Left ventricle myocardium inferior (tissue), 1 donor: ENCODE measurements at places on chromosomes 13 and 19. TPM values are rescaled to one million over a fixed set of nuclear protein-coding genes. Genes with fewer than 3 reads are reported as not detected.

DNA sequence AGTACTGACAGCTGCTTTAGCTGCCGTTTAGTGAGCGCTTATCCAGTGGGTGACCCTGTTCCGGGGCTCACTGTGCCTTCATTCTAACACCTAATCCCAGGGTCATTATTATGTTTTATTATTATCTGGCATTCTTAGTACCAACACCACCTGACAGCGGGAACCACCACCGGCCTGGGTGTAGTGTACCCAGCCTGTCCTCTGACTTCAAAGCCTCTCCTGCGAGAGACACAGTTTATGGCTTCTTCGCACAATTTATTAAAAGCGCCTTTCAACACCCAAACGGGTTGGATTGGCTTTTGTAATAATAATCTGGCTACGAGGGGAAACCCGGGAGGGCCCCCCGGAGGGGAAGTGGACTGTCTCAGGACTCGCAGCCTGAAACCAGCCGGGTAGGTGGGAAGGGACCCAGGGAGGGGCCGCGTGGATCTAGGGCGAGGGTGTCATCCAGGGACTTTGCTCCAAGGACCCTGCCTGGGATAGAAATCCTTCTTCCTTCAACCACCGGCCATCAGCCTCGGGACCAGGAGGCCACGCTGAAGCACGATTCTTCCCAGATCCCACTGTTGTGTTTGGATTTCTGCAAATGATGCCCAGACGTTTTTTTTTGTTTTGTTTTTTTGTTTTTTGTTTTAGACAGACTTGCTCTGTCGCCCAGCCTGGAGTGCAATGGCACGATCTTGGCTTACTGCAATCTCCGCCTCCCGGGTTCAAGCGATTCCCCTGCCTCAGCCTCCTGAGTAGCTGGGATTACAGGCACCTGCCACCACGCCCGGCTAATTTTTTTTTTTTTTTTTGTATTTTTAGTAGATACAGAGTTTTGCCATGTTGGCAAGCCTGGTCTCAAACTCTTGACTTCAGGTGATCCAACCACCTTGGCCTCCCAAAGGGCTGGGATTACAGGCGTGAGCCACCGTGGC is 1.6 kb upstream of the ZBTB7A start:
- no peaks in the 10 kb centered on the region for H3K36me3 ChIP-seq
- peak overlapping the region; percentile 96 for H3K4me3 ChIP-seq
- DNase-seq = no peak
- H3K4me1 ChIP-seq = peaks cover 36% of the 10 kb centered on the region
- H3K27ac ChIP-seq = peak overlapping the region; percentile 99

DNA sequence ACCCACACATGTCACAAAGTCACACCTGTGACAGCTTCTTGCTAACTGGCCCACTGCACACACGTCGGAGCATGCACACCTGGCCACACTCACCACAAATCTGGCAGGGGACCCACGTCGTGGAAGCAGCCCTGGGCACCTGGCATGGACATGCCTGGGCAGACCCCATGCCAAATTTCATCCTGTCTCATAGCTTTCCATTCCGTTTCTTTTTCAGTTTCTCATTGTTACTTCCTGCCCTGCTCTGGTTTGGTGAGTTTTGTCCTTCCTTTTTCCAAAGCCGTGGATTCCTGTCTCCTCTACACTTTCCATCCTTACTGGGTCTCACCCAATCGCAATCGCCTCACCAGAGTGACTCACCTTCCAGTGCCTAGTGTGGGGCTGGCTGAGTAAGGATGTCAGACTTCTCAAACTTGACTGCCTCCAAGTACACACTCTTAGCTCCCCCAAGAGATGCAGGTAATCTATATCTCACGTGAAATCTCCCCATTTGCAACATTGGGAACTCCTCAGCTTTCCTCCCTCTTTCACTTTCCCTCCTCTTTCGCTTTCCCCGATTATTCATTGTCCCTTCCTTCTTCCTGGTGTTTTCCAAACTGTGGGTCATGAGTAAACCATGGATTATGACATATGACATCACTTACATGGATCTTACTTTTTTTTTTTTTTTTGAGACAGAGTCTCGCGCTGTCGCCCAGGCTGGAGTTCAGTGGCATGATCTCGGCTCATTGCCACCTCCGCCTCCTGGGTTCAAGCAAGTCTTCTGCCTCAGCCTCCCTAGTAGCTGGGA is 1.6 kb upstream of the BBC3 start:
- no peak for DNase-seq
- no peaks in the 10 kb centered on the region for H3K36me3 ChIP-seq
- H3K4me3 ChIP-seq = peak overlapping the region; percentile 99
- peak overlapping the region; percentile 100 for H3K27ac ChIP-seq
- H3K4me1 ChIP-seq = peaks cover 46% of the 10 kb centered on the region

GRCh38 chr13:44576351-44577235 is 463 bp upstream of the TSC22D1 start:
- H3K27ac ChIP-seq = peak overlapping the region; percentile 98
- H3K27me3 ChIP-seq = no peaks in the 10 kb centered on the region
- no peaks in the 10 kb centered on the region for H3K36me3 ChIP-seq

The SRRM5 gene
- total RNA-seq = 0.30 TPM

The PRR20D gene
- total RNA-seq = not detected

DNA sequence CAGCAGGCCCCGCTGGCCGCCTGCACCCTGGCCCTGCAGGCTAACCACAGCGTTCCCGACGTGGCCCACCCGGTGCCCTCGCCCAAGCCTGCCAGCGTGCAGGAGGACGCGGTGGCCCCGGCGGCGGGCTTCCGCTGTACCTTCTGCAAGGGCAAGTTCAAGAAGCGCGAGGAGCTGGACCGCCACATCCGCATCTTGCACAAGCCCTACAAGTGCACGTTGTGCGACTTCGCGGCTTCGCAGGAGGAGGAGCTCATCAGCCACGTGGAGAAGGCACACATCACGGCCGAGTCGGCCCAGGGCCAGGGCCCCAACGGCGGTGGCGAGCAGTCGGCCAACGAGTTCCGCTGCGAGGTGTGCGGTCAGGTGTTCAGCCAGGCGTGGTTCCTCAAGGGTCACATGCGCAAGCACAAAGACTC is 72.1 kb downstream of the ZNF536 start:
- no peaks in the 10 kb centered on the region for H3K36me3 ChIP-seq
- H3K27me3 ChIP-seq = peaks cover 57% of the 10 kb centered on the region
- H3K4me1 ChIP-seq = no peaks in the 10 kb centered on the region
- H3K4me3 ChIP-seq = no peak overlapping the region
- H3K27ac ChIP-seq = no peak overlapping the region
- no peak for DNase-seq

GRCh38 chr13:86464193-86464592 is 665.0 kb upstream of the SLITRK6 start:
- H3K4me1 ChIP-seq = no peaks in the 10 kb centered on the region
- no peak overlapping the region for H3K4me3 ChIP-seq
- no peaks in the 10 kb centered on the region for H3K27me3 ChIP-seq
- no peak overlapping the region for H3K27ac ChIP-seq
- no peak for DNase-seq
- H3K36me3 ChIP-seq = no peaks in the 10 kb centered on the region

The ERICH4 gene
- not detected for total RNA-seq

DNA sequence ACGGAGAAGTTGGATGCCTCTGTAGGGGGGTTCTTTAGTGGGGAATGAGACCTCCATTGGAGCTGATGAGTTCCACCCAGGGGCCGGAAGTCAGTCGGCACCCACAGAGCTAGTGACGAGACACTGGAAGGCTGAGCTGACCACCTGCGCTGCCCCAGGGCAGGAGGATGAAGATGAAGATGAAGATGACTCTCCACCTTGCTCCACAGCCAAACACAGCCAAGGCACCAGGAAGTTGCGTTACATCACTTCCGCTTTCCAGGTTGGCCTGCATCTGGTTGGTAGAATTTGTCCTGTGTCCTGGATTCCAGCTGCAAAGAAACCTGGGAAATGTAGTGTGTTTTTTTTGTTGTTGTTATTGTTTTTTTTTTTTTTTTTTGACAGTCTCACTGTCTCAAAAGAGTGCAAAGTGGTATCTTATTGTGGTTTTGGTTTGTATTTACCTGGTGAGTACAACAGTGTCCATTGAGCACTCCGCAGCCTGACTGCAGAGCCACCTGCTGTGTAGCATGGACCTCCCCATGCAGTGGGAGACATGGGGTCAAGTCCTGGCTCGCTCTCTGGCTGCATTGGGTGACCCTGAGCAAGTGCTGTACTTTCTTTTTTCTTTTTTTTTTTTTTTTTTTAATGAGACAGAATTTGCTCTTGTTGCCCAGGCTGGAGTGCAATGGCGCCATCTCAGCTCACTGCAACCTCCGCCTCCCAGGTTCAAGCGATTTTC is 1.9 kb downstream of the TBC1D17 start:
- H3K27me3 ChIP-seq = no peaks in the 10 kb centered on the region
- H3K4me1 ChIP-seq = peaks cover 42% of the 10 kb centered on the region
- H3K27ac ChIP-seq = no peak overlapping the region
- DNase-seq = no peak

DNA sequence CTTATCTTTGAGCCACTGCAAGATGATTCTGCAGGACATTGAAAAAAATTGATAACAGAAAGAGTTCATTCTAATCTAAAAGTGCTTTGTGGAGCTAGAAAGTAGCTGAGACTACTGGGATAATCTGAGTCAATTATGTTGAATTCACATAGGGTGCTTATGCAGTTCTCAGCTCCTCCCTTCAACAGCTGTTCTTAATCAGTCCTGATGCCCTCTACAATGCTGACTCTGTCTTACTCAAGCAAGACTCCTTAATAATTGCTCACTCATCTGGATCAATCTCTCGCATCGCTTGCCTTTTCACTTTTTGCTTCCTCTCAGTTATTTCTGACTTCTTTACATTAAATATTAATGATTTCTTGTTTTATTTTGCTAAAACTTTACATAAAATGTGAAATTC is 182.1 kb downstream of the PCDH17 start:
- no peak overlapping the region for H3K4me3 ChIP-seq
- no peaks in the 10 kb centered on the region for H3K36me3 ChIP-seq
- H3K4me1 ChIP-seq = no peaks in the 10 kb centered on the region

DNA sequence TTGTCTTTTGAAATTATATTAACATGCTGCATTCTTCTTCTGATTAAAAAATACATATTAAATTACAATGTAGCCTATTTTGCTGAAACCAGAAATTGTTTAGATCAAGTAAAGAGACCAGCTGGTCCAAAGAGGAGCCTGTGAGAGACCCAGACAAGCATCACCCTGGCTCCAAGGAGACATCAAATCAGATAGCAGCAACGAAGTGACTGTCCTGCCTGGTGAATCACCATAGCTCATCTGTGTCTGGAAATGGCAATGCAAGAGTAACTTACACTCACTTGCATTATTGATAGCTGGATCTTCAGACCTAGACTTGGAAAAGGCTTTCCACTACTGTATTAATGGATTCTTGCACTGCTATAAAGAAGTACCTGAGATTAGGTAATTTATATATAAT is 169.1 kb downstream of the KCTD12 start:
- H3K4me1 ChIP-seq = peaks cover 5% of the 10 kb centered on the region
- H3K4me3 ChIP-seq = no peak overlapping the region
- H3K36me3 ChIP-seq = no peaks in the 10 kb centered on the region
- H3K27ac ChIP-seq = no peak overlapping the region
- DNase-seq = no peak
- H3K27me3 ChIP-seq = no peaks in the 10 kb centered on the region

The ZIC2 gene
- not detected for total RNA-seq

The INSR gene
- 85.3 TPM for total RNA-seq

DNA sequence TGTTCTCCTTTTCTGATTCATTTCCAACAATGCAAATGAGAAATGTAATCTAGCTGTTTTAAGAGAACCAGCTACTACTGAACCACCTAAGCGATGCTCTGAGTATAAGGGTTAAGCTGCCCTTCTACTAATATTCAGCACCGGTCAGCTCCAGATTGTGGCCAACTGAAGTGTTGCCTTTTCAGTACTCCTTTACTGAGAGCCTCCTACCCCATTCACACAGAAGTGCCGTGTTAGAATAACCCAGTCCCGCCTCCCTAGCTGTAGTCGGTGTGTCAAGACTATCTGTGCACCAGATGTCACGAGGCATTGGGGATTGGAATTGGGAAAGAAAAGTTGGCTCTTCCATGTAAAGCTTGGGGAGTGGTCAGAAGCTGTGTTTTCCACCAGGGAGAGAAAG is 45.4 kb downstream of the FAM124A start:
- H3K27me3 ChIP-seq = no peaks in the 10 kb centered on the region
- H3K4me3 ChIP-seq = no peak overlapping the region
- peaks cover 45% of the 10 kb centered on the region for H3K4me1 ChIP-seq
- DNase-seq = no peak
- H3K27ac ChIP-seq = peak overlapping the region; percentile 70

DNA sequence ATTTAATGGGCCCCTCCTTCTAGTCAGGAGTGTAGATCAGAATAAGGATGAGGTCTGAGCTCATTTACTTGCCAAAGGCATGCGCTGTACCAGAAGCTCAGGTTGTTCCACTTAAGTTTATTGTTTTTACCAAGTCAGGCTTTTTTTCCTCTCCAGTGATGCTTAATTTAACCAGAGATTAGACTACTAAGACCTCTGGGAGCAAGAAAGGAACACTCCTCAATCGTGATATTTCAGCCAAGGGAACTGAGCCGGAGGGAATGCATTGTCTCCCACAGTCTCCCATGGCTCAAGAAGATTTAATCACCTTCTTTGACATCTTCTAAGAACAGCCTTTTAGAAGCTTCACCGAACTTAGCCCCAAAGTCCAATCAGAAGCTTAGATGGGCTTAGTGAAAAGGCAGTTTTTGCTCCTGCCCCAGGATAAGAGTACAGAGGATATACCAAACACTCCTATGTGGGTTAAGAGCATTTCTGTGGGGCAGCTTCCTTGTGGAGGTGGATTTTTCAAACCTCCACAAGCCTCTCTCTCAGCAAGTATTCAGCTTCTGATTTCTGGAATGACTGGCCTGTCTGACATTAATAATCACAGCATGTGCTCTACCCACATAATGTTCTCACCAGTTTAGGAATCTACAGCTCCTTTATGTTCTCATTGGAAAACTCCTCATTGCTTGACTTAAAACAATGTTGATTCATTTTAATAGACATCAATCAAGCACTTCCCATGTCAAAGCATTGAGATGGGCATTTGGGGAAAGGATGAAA is 322.7 kb downstream of the SUCLA2 start:
- no peaks in the 10 kb centered on the region for H3K36me3 ChIP-seq
- H3K27ac ChIP-seq = no peak overlapping the region
- H3K4me1 ChIP-seq = peaks cover 3% of the 10 kb centered on the region
- H3K4me3 ChIP-seq = no peak overlapping the region
- no peaks in the 10 kb centered on the region for H3K27me3 ChIP-seq
- DNase-seq = no peak

GRCh38 chr19:55537741-55538111 is 793 bp upstream of the SBK2 start:
- H3K4me1 ChIP-seq = no peaks in the 10 kb centered on the region
- DNase-seq = no peak
- no peak overlapping the region for H3K4me3 ChIP-seq
- no peak overlapping the region for H3K27ac ChIP-seq
- no peaks in the 10 kb centered on the region for H3K36me3 ChIP-seq
- H3K27me3 ChIP-seq = peaks cover 3% of the 10 kb centered on the region

GRCh38 chr13:79782541-79783205 is 301.7 kb downstream of the NDFIP2 start:
- H3K4me3 ChIP-seq = peak overlapping the region; percentile 33
- peaks cover 30% of the 10 kb centered on the region for H3K4me1 ChIP-seq
- peak overlapping the region; percentile 62 for H3K27ac ChIP-seq
- DNase-seq = peak; percentile 68
- peaks cover 2% of the 10 kb centered on the region for H3K36me3 ChIP-seq

The WASF3 gene
- 12.6 TPM for total RNA-seq
